ENCODE measurements at places on chromosomes 7 and 10.

GRCh38 chr7:131057015-131057793, 270.5 kb upstream of the MKLN1 start:
- DNase-seq, result no peak

GRCh38 chr10:117348236-117348635, 27.0 kb downstream of the PDZD8 start:
- no peak for DNase-seq

GRCh38 chr7:117582219-117582704, 102.4 kb downstream of the CFTR start:
- no peak for DNase-seq

DNA sequence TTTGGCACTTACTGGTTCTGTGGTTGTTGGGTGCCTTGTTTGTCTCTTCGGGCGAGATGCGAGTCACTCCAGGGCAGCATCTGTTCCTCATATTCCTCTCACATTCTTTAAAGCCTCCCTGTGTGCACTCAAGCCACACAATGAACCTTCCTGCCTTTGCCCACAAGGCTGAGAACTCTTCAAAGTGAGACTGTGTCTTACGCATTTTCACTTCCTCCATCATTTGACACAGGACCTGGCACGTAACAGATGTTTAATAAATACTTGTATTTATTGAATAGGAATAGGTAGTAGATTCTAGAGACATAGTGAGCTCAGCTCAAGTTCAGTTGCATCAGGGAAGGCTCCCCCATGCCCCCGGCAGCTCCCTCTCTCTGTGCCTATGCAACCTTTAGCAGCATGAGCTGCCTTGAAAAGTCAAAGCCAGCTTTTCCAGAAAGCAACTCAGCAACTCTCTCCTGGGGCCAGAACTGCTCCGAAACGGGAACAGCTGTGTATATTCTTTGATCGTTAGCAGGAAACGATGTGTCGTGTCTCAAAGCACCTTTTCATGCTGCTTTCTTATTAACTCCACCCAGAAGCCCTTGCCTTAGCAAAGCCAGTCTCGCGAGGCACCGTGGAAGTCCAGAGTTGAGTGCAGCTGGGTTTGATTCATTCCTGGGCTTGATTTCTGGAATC, 97.5 kb downstream of the PFKFB3 start:
- no peak for DNase-seq

DNA sequence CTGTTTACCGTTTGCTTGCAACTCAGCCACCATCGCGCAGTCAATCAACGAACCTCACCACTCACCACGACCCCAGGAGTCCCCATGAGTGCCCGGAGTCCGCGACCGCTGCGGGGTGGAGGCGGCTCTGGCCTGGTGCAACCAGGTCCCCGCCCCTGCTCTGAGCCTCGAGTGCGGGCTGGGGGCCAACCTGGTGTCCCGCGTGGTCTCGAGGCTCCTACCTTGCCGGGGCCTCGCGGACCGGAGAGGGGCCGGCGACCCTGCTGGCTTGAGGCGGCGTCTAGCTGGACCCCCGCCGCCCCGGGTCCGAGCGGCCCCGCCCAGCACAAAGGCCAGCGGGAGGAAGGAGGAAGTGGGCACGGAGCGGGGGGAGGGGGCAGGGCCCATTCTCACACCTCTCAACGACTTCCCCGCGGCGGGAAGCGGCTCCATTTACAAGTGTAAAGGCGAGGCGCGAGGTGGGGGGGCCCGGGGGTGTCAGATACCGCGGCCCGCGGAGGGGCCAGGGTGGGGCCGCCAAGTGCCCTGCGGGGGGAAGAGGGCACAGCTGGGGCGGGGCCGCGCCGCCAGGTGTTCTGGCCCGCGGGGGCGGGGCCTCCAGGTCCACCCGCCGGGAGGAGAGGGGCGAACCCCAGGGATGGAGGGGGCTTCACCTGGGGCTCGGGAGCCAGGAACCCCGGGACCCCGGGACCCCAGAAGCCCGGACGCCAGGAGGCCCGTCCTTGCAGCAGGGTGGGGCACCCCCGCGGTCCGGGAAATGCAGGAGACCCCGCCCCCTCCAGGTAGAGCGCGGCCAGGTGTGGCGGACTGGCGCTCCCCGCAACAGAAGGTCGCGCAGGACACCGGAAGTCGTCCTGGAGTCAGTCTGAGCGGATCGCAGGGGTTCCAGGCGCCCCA, 8.6 kb downstream of the CTBP2 start:
- DNase-seq, result no peak

GRCh38 chr7:129864042-129864441, 88.7 kb downstream of the UBE2H start:
- no peak for DNase-seq

GRCh38 chr10:124478515-124478914, 16.9 kb downstream of the LHPP start:
- no peak for DNase-seq

All from frontal cortex (tissue), 4 donors.